WTC11 (cell line): ENCODE measurements at places on chromosomes 5 and 9. TPM values are rescaled to one million over a fixed set of nuclear protein-coding genes. Genes with fewer than 3 reads are reported as not detected.
A peak's percentile ranks its signal among the peaks of the same experiment; 100 is the strongest.

Gene SPATA9
- not detected in 3 replicates for total RNA-seq

Gene SLC6A7
- 0.04 TPM in 1 of 3 replicates, not detected in the others for total RNA-seq

Gene PCDHB3
- total RNA-seq: 4.7 to 6.4 TPM (median 5.1 TPM) in 3 replicates

DNA sequence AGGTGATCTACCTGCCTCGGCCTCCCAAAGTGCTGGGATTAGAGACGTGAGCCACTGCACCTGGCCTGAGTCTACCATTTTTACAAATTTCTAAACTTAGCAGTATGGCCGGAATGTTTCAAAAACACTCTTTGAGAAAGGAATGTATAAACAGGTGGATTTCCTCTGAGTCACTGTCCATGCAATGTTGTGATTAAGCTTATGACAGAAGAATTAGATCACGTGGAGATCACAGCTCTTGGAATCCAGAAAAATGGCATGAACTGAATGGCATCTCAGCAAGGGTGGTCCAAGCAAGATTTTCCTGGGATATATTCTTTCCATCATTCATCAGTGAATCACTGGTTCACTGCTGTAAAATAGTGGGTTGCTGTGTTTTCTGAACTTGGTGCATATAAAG lies 865.0 kb downstream of the PTPRD start:
- no peak for DNase-seq

DNA sequence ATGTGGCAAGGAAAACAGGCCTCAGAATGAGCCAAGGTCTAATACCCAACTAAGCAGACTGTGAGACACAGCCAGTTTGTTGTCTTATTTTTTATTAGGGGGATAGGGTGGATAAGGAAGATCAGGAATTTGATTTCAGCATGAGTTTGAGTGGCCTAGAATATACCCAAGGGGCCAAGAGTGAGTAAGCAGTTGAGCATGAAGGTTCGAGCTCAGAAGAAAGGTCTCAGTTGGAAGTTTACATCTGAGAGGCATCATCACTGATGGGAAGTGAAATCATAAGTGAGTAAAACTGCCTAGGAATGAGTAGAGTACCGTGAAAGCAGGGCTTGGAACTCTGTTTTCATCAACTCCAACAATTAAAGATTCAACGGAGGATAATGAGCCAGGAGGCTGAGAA lies 12.6 kb downstream of the PSMD5 start:
- no peak for DNase-seq

GRCh38 chr5:133906303-133906702 lies 62.1 kb downstream of the C5orf15 start:
- DNase-seq: no peak

- DNase-seq: no peak
Observed at GRCh38 chr5:154484393-154485095, 6.5 kb upstream of the HAND1 start.

Gene NEURL1B
- total RNA-seq: 6.1 to 9.8 TPM (median 6.6 TPM) in 3 replicates

DNA sequence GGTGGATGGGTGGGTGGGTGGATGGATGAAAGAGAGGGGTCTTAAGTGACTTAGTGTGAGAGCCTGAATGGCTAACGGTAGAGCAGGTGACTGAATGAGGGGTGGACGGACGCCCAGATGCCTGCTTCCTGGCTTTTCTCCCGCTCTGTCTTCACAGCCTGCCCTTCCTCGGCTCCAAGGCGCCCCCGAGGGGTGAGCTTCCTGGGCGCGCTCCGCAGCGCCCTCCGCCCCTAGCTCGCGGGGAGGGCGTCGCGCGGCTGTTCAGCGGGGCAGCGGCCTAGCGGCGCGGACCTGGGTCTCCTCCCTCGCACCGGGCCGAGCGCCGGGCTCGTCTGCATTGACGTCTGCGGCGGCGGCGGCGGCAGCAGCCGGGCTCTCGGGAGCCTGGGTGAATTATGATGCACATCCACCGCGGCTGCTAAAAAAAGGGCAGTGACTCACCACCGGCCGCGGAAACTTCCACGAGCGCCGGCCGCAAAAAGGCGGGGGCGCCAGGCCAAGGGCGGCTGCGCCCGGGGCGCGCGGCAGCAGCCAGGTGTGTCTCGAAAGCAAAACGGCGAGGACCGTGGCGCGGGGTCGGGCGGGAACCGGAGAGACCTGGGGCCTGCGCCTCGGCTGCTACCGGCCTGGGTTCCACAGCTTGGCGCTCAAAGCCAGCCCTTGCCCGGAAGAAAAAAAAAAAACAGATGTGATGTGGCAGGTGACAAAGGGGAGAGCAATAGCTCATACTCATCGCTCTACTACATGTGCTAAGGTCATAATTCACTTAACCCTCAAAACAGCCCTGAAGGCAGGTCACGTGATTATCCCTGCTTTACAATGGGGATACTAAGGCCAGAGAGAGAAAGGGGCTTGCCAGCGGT lies 143.0 kb upstream of the ADRA1B start:
- peak; percentile 60 for DNase-seq

- no peak for DNase-seq
Observed at GRCh38 chr9:69811351-69811868, 9.2 kb upstream of the CFAP95 start.

- no peak for DNase-seq
Observed at GRCh38 chr9:27977931-27978330, 404.6 kb upstream of the C9orf72 start.

Gene MPDZ
- total RNA-seq: 38.1 to 39.3 TPM (median 38.5 TPM) in 3 replicates

DNA sequence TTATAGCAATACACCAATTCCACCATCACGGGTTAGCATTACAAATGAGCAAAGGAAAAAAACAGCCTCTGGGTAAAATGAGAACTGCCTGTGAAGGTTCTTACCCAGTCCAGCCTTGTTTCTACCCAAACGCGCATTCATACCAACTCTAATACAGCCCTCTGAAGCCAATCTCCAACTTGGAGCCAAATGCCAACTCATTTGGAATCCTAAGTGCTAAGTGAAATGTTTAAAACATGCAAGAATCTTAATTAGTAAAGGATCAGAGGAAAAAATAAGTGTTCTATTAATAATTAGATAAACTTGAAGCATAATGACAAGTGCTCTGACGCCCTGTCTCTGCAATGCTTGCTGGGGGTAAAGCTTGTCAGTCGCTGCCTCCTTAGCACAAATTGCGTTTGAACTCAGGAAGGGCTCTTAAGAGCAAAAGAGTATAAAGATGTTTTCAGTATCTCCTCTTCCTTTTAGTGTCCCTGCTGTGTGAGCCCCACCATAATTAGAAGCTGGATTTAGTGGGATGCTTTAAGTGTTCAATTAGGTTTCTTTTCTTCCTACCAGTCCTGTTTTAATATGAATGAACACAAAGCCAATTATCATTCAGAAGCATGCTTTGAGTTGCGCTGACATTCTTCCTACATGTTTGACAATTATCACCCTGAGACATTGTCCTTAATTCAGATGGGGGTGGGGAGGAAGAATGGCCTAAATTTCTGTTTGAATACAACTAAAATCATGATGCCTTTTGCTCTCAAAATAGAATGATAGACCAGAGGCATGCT lies 537.6 kb downstream of the DTWD2 start:
- DNase-seq: no peak

Gene C8G
- total RNA-seq: 0.85 to 1.7 TPM (median 1.5 TPM) in 3 replicates

Gene ADAMTS19
- 28.0 to 30.5 TPM (median 28.5 TPM) in 3 replicates for total RNA-seq

Gene INSL6
- not detected in 3 replicates for total RNA-seq

Gene FRRS1L
- total RNA-seq: 0.71 to 1.1 TPM (median 1.0 TPM) in 3 replicates

DNA sequence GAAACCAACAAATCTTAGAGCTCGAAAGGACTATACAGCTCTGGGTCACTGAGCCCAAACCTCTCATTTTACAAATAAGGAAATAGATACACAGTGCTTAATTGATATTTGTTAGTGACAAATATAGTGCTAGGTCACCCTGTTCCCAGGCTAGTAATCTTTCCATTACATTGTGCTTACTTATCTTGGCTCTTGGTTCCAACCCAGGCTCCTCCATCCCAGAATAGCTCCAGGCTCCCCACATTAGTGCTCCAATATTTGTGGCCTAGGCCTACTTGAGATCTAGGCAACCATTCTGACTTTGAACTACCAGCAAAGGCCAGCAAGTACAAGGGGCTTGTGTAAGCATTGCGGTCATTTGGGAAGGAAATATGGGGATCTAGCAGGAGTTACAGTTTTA lies 21.7 kb upstream of the SUB1 start:
- DNase-seq: no peak

- no peak for DNase-seq
Observed at GRCh38 chr5:36657563-36657995, 51.2 kb downstream of the SLC1A3 start.

- no peak for DNase-seq
Observed at GRCh38 chr9:130990978-130991777, 17.8 kb upstream of the LAMC3 start.

GRCh38 chr9:128552153-128552743 lies at the start of gene SPTAN1:
Gene SPTAN1 (plus strand): TSS chr9:128552587. CDS start chr9:128566741, 14,154 bp downstream.
- DNase-seq: peak; percentile 96

GRCh38 chr5:14025569-14026286 lies 81.2 kb upstream of the DNAH5 start:
- DNase-seq: no peak

- no peak for DNase-seq
Observed at GRCh38 chr9:89077519-89077918, 86.3 kb downstream of the S1PR3 start.

DNA sequence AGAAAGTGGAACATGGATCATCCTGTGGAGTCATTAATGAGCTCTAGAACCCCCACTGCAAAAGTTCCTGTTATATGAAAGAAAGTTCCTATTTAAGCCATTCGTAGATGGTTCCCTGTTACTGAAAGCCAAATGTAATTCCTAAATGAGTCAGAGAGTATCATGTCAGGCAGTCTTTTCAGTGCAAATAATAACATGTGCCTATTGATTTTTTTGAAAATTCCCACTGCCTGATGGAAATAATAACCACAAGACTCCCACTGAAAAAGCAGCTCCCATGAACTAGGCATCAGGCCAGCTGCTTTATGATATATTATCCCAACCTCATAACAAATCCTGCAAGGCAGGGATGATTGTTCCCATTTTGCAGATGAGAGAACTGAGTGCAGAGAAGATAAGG lies 217.2 kb downstream of the DAB2IP start:
- DNase-seq: no peak

Gene LCN12
- 1.9 to 4.7 TPM (median 3.4 TPM) in 3 replicates for total RNA-seq

GRCh38 chr9:109918339-109919163 lies 138.6 kb downstream of the PALM2AKAP2 start:
- DNase-seq: no peak

DNA sequence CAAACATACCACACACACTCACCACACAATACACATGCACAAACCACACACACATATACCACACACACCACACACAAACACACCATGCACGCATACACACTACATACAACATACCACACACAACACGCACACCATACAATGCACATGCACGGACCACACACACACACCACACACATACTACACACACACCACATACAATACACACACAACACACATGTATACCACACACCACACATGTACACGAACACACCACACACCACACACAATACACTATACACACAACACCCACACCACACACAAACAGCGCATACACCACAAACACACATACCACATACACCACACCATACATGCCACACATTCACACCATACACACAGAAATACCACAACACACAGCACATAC lies 480.3 kb downstream of the DIRAS2 start:
- no peak for DNase-seq

GRCh38 chr5:115461506-115462290 lies 82.9 kb downstream of the FEM1C start:
- DNase-seq: no peak

- DNase-seq: no peak
Observed at GRCh38 chr5:111294551-111294950, 70.4 kb downstream of the CAMK4 start.
